ENCODE measurements at places on chromosomes 6 and 20.
A peak's percentile ranks its signal among the peaks of the same experiment; 100 is the strongest.

GRCh38 chr6:112296122-112296521, 41.8 kb upstream of the LAMA4 start:
- peak; percentile 23 for DNase-seq

DNA sequence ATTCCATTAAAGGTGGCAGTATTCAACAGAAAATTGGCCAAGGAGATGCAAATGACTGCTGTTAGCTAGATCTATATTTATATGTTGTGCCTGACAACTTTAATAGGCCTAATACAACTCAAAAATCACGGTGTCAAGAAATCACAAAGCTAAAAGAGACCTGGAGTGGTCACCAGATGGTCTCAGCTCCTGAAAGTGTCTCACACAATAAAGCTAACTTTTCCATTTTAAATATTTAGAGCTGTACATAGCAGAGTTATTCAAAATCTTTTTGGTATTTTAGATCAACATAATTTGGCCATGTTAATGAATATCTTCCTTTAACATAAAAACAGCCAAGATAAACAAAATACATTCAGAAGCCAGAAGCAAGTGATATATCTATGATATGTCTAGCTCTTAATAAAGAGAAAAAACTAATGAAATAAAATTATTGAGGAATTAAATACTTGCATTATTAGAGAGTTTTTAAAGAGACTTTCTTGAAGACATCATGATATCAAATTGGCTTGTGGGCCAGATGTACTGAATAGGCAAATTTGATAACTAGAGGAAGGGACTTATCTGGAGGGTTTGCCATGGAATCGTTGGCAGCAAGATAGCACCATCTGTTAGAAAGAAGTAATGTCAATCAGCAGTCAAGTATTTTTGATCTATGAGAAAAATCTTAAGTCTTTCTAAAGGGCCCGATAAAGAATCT, 84.9 kb upstream of the SCAF8 start:
- DNase-seq: no peak

DNA sequence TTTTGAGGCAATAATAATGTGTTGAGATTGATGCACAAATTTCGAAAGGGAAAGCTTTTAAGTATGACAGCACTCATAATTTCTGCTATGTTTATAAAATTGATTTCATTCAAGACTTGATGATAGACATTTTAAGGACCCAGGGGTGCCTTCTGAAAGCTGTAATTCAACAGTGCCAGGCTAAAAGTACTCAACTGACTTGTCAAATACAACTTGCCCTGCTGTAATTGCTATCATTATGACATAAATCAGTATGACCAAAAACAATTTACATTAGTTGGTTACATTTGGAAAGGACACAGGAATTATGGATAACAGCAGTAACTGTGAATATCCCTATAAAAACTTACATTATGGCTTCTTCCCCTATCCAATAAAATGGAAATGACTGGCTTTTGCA, 178.9 kb downstream of the MMUT start:
- no peak for DNase-seq

DNA sequence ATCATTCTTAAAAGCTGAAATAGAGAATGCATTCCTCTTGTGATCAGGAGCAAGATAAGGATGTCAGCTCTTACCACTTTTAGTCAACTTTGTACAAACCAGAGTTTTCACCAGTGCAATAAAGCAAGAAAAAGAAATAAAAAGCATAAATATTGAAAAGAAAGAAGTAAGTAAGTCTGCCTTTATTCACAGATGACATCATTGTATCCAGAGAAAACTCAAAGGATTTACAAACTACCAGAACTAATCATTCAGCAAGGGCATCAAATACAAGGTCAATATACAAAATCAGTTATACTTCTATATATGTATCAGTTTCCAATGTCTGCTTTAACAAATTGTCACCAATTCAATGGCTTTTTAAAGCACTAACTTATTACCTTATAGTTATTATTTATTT, 13.4 kb downstream of the TTLL9 start:
- DNase-seq: no peak

- DNase-seq: no peak
These were observed 50.0 kb upstream of the CHD6 start for GRCh38 chr20:41668057-41668749.

GRCh38 chr6:44222486-44223318, 693 bp upstream of the SLC29A1 start:
- no peak for DNase-seq

DNA sequence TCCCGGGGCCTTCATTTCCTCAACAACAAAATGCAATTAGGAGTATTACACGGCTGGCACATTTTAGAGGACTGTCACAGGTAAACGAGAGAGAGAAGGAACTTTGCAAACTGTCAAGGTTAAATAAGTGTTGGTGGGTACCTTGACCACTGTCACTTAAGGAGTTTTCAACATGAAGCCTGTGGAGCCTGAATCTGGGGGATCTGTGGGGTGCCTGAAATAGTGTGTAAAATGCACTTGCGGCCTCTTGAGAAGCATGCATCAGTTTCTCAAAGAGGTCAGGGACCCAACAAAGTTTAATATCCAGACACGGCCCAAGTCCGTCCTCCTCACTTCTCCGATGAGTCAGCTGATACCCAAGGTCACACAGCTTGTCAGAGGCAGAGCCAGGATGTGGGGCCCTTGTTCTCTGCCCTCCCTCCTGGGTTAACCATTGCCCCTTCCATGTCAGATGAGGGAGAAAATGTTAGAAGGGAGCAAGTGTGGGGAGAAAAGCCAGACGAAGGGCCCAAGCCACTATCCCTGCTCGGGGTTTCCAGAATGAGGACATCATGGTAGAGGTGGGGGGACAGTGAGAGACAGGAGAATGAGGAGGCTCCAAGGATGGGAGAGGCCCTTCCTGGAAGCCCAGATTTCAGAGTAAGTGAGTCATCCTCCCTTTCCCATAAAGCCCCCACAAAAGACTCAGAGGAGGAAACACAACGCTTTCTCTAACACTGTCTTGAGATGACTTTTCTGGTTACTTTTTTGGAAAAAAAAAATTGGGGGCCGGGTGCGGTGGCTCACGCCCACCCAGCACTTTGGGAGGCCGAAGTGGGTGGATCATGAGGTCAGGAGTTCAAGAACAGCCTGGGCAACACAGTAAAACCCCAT, 42.2 kb downstream of the C6orf132 start:
- peak; percentile 88 for DNase-seq

- no peak for DNase-seq
These were observed 8.9 kb downstream of the DSP start for GRCh38 chr6:7550433-7550801.

DNA sequence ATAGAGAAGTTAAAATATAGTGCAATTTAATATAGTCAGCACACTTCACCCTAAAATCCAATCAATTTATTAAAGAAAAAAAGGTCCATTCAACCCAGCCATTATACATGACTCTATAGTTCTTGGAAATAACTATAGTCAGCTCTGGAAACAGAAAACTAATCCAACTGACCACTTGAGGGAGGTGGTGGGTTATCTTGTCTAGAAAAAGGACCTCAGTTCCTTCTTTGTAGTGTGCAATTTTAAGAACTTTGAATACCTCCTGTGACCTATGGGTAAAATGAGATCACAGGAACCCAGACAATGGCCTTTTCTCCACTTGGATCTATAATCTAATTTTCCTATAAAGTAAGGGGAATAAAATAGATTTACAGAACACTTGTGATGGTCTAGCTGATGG, 163.6 kb upstream of the CENPW start:
- DNase-seq: peak; percentile 45

GRCh38 chr6:108118359-108118724, 43.8 kb upstream of the OSTM1 start:
- DNase-seq: no peak

DNA sequence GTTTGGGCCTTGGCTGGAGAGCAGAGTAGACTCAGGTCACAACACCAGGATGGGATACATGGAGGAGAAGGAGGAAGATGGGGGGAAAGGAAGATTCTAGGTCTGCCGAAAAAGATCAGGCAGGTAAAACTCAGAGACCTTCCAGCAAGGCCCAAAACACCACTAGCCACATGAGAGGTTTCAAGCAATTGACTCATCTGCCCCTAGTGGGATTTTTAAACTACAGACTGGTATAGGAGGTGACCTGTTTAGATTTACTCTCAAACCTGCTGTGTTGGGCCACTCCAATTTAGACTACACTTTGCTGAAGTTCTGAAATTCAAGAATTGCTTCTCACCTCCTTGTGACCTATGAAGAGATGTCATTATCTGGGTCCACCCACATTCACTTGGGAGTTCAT, 236.9 kb upstream of the SASH1 start:
- no peak for DNase-seq

GRCh38 chr20:38373231-38373867, 27.1 kb downstream of the LBP start:
- DNase-seq: peak; percentile 65

- no peak for DNase-seq
These were observed 75.3 kb downstream of the ERMARD start for GRCh38 chr6:169826697-169827096.

Data from amniotic epithelial cell (primary cell).